ENCODE measurements at places on chromosomes 6 and 20.
A peak's percentile ranks its signal among the peaks of the same experiment; 100 is the strongest.

GRCh38 chr6:34094474-34095135 lies 51.3 kb downstream of the GRM4 start:
- DNase-seq: no peak

DNA sequence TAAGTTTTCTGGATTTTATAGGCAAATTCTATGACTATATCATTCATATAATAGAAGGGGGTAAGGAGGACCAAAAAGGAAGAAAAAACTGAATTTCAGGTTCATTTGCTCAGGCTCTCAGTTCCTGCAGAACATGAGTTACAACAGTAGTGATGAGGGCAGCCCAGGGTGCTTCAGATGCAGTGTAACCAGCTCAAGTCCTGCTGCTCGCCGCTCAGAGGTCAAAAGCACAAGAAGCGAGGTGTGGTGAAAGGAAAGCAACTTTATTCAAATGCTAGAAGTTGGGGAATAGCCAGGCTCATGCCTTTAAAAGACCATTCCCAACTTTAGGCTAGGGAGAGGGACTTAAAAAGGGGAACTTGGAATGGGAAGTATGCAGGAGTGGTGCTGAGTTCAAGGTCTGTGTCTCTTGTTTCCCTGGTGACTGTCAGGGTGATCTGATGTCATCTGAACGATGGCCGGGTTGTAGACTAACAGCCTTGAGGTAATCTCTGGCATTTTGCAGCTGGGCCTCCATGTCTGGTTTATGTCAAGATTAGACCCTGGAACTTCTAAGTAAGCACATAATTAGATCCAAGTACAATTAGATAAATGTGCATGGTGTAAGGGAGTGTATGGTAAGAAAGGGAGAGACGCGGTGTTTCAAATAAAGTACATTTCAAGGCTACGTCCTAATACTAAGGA lies 14.5 kb upstream of the SEC63 start:
- no peak for DNase-seq

GRCh38 chr6:20907486-20908071 lies 373.3 kb downstream of the CDKAL1 start:
- no peak for DNase-seq

GRCh38 chr20:61768571-61769285 lies 297.0 kb downstream of the TAF4 start:
- DNase-seq: no peak

GRCh38 chr6:29619578-29620160 lies 13.3 kb downstream of the GABBR1 start:
- no peak for DNase-seq

- no peak for DNase-seq
Observed at GRCh38 chr20:52446421-52447224, 255.0 kb upstream of the ZFP64 start.

DNA sequence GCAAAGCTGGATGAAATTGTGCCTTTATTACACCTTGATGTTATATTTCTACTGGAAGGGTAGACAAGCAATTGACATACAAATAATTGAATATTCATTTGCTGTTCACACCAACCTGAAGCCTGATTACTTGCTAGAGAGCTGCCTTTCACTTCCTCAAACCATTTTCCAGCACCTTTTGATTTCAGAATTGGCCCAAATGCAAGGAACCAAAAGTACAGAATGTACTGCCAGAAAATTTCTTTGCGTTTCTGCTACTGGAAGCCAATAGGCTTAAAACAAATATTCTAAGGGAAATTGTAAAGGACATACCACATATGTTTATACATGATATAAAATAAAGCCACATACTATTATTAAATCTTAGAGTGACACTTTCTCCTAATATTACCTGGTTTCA lies 94.5 kb downstream of the RFPL4B start:
- no peak for DNase-seq

GRCh38 chr6:84093441-84094435 lies 60.2 kb downstream of the MRAP2 start:
- DNase-seq: no peak

- DNase-seq: no peak
Observed at GRCh38 chr6:51430589-51430988, 611.9 kb downstream of the TFAP2B start.

GRCh38 chr6:166395778-166396177 lies 13.0 kb upstream of the MPC1 start:
- DNase-seq: no peak

DNA sequence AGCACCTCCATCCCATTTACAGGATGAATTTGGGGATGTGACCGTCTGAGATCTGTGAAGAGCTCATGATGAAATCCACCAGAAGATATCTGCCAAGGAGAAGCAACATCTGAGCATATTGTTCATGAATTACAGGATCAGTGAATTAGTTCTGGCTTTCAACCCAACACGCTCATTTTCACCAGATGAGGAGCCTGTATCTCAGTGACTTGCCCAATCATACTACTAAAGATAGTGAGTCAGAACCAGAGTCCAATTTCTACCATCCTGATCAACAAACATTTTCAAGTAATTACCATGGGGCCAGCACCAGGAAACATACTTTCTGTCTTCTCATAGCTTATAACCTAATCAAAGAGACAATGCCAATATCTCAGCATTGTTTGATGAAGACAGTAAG lies 116.6 kb downstream of the ZDHHC14 start:
- DNase-seq: no peak

DNA sequence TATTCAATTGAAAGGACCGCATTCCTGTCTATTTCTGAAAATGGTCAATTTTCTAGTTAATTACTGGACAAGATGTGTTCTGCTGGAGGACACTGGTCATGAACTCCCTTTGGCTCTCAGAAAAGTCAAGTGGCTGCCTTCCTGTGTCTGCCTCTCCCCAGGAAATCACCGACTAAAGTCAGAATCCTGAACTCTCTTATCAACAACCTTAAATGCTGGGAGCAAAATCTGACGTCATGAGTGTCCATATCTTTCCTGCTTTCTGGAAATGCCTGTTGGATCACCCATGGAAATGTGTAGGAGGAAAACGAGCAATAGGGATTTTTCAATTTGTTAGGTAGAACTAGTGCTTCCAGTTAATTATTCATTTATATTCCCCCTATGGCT lies 53.5 kb upstream of the PLCB1 start:
- no peak for DNase-seq

DNA sequence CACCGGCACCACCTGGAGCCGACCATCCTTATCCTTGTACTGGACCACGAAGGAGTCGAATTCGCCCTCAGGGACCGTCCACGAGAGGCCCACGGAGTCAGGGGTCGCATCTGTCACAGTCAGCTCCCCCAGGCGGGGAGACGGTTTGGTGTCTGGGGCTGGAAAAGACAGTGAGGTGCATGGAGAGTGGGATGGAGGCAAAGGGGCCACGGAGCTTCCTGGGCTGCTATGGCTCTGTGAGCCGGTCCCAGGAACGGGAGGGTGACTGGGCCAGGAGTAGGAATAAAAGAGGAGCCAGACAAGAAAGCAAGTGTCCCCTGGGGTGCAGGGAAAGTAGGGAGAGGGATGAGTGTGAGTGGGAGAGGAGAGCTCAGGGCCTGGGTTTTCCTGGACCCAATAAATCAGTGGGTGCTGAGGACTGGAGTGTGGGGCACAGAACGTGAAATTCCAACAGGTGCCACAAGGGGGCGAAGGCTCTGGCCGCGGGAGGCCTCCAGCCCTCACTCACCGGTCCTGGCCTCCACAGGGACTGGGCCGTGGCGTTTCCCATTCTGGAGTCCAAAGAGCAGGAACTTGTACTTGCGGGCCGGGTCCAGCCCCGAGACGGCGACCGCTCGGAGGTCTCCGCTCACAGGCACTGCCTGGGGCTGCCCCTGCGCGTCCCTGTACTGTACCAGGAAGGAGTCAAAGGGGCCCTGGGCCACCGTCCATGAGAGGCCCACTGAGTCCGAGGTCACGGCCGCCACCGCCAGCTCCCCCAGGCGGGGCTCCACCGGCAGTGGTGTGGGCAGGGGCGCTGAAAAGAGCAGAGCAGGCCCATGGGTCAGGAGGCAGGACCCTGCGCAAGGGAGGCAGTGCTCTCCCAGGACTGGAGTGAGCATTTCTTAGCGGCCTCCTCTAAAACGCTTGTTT lies 9.9 kb downstream of the CYP21A2 start:
- peak; percentile 27 for DNase-seq

GRCh38 chr6:30047220-30047619 lies 13.8 kb upstream of the POLR1H start:
- DNase-seq: no peak

DNA sequence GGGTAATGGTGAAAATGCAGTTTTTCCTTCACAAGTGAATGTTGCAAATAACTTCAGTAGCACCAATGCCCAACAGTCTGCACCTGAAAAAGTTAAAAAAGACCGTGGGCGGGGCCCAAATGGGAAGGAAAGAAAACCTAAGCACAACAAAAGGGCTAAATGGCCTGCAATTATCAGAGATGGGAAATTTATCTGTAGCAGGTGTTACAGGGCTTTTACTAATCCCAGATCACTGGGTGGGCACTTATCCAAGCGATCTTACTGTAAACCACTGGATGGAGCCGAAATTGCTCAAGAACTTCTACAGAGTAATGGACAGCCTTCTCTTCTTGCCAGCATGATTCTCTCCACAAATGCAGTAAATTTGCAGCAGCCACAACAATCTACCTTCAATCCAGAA lies 64.8 kb upstream of the SMIM8 start:
- DNase-seq: no peak

GRCh38 chr6:62479697-62480220 lies 193.7 kb upstream of the KHDRBS2 start:
- no peak for DNase-seq

GRCh38 chr6:27556406-27556805 lies 83.5 kb upstream of the ZNF184 start:
- no peak for DNase-seq

GRCh38 chr20:57526087-57526884 lies 1.3 kb upstream of the CTCFL start:
- no peak for DNase-seq

DNA sequence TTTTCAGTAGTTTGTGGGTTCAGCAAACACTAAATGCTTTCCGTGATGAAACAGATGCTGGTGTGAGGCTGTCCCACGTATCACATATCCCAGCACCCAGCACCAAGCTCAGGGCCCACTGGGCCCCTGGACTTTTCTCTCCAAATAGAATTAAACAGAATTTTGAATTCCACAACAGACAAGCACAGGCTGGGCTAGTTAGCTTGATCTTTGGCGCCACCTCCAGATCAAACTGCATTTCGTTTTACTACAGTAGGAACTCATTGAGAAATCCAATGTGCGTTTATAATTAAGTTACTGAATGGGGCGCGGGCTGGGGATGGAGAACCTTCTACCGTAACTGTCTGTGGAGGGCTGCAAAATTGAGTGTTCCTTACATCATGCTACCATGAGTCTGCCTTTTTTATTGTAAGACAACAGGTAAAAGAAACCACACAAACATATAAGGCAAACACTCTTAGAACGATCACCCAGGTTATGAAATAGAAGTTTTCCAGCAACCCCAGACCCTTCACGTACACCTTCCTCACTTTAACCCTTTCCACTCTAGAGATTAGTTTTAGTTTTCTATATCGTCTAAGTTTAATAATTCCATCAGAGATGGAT lies 107.8 kb downstream of the ZFP64 start:
- DNase-seq: peak; percentile 25

- DNase-seq: no peak
Observed at GRCh38 chr20:5315807-5316187, 957 bp downstream of the PROKR2 start.

DNA sequence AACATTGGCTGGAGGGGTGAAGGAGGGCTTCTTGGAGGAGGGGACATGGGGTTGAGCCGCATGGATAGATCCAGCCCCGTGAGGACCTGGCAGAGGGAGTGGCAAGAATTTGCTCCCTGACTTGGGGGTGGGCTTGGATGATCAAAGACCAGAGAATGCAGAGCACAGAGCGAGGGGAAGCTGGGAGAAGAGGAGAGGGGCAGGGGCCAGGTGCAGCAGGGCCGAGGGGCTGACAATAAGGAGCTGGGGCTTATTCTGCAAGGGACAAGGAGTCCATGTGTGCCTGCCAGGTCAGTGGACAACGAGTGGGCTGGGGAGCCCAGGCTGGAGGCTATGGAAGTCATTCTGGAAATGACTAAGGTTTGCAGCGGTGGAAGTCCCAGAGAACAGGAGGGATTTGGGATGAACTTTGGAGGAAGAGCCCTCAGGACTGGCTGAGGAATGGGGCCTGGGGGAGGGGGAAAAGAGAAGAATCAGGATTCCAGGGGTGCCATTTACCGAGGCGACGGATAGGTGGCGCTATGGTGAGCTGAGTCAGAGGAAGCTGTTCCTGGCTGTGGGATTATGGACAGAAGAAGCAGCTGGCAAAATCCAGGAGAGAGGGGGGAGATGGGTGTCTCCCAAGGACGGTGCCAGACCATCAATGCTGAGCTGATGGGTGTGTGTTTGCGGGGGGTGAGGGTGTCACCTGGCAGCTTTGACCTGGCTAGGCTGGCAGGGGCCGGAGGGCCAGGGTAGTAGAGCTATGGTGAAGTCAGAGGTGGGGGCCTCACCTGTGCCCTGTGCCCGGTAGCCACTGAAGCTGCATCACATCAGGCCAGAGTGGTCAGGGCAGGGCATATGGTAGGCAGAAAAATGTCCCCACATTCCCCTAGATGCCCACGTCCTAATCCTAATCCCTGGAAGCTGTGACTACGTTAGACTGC lies 7.8 kb downstream of the KCNG1 start:
- peak; percentile 20 for DNase-seq

DNA sequence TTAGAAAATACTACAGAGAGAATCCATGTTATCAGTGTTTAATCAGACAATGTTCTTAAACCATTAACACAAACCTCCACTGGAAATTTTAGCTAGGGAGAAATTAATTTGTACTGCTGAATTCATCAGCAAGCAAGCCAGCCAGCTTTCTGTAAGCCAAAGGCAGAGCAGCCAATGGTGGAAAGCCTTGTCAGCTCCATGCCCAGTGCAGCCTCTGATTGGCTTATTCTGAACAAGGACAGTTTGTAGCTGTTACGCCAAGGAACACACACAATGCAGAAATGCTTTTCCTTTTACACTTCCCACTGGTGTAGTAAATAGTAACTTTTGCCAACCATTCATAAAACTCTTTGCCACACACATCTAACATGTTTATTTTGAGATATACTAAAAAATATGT lies 265.0 kb downstream of the TENT5A start:
- DNase-seq: no peak

GRCh38 chr6:141744194-141744925 lies 388.4 kb upstream of the GJE1 start:
- DNase-seq: no peak

GRCh38 chr20:31764641-31765305 lies 25.7 kb downstream of the TPX2 start:
- no peak for DNase-seq

GRCh38 chr6:118812970-118813369 lies 81.0 kb upstream of the ASF1A start:
- no peak for DNase-seq

DNA sequence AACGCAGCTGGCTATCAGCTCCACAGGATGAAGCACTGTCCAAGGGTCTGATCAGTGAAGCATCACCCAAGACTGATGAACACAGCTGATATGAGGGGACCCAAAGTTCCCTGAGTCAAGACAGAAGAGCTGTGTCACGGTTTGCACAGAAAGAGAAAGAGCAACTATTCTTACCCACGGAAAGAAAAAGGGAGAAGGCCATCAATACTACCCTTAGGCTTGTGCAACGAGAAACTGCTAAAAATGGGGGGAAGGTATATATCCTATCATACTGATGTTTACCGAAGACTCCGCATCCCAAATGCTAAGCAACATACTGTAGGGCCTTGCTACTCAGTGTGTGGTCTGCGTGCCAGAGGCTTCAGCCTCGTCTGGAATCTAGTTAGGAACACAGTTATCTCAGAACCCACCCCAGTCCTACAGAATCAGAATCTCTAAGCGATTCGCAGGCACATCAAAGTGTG lies 665 bp downstream of the FASTKD5 start:
- no peak for DNase-seq

Measured in NCI-H774 (cell line).